Activated CD8-positive, alpha-beta T cell treated with anti-CD3 and anti-CD28 coated beads, Interleukin-2, amount 10 ng/mL, durations not matched to agents 7 days and 5 days (primary cell): ENCODE measurements at places on chromosomes 13 and 19.

DNA sequence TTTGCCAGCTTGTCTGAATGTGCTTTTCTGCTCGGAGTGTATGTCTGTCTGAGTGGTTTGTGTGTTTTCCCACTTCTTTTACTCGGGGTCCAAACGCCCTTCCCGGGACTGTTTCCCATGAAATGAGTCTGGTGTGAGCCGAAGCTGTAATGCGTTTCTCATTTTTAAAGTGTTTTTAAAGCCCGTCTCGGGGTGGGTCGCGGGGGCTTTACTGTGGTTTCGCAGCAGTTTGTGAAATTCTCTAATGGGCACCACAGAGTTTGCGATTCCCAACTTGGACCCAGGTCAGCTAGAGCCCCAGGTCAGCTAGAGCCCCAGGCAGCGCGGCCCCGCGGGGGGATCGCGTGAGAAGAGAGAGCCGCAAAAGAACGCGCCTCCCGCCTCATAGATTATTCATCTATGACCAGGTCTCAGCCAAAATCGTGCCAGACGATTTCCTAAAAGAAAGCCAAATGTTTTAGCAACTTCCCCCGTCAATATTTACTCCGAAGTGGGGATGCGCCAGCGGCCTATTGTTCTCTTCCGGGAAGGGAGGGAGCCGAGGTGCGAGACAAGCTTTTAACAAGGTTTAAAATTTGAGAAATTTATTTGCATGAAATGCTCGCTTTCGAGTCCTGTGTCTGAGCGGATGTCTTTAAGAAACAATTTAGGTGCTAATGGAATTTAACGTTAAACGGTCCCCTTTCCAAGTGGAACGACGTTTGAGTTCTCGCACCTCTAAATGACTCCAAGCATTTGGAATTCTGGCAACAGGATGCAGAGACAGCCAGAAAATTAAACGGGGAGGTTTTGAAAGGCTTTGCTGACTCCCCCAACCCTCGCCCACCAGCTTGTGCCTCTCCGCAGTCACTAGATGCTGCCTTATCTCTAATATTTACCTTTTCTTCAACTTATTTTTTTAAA, 2.2 kb downstream of the ZIC2 start:
- DNase-seq = no peak

DNA sequence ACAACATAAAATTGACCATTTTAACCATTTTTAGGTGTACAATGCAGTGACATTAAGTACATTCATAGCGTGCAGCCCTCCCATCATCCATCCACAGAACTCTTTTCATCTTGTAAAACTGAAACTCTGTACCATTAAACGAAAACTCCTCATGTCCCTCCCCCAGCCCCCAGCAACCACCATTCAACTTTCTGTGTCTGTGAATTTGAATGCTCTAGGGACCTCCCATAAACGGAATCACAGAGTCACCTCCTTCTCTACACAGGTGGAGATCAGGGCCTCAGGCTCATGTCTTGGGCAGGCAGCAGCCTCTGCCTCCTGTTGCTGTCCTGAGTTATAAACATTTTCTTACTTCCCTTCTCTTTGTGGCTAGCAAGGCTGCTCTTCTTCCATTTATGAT, 7.3 kb upstream of the CCNE1 start:
- no peak for DNase-seq

DNA sequence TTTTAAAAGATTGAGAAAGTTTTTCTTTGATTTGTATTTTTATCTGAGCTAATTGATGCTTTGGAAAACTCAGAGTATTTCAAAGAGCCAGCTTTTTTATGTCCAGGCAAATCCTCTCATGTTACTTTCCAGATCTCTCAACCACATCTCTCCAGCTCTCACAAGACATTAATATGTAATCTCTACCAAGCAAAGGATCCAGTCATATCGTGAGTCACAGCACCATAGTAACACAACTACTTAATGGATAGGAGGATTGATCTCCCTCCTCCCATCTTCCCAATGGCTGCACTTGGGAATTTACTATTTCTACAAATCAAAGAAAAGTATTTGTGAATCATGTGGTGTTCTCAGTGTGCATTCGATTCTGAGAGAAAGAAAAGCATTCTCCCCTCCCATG, 63.3 kb downstream of the POU4F1 start:
- no peak for DNase-seq

GRCh38 chr13:71874458-71874857, 7.5 kb upstream of the DACH1 start:
- DNase-seq = no peak

- no peak for DNase-seq
Measured at GRCh38 chr13:85993567-85993966, 194.3 kb upstream of the SLITRK6 start.

- no peak for DNase-seq
Measured at GRCh38 chr19:5507065-5507909, 52.1 kb downstream of the ZNRF4 start.

GRCh38 chr13:102000764-102001163, 401.1 kb downstream of the FGF14 start:
- no peak for DNase-seq

GRCh38 chr19:1028062-1028926, 1.9 kb downstream of the CNN2 start:
- peak; percentile 80 for DNase-seq

GRCh38 chr13:60893801-60894200, 496.8 kb downstream of the TDRD3 start:
- no peak for DNase-seq

GRCh38 chr13:30934803-30935202, 2.3 kb downstream of the TEX26 start:
- no peak for DNase-seq

DNA sequence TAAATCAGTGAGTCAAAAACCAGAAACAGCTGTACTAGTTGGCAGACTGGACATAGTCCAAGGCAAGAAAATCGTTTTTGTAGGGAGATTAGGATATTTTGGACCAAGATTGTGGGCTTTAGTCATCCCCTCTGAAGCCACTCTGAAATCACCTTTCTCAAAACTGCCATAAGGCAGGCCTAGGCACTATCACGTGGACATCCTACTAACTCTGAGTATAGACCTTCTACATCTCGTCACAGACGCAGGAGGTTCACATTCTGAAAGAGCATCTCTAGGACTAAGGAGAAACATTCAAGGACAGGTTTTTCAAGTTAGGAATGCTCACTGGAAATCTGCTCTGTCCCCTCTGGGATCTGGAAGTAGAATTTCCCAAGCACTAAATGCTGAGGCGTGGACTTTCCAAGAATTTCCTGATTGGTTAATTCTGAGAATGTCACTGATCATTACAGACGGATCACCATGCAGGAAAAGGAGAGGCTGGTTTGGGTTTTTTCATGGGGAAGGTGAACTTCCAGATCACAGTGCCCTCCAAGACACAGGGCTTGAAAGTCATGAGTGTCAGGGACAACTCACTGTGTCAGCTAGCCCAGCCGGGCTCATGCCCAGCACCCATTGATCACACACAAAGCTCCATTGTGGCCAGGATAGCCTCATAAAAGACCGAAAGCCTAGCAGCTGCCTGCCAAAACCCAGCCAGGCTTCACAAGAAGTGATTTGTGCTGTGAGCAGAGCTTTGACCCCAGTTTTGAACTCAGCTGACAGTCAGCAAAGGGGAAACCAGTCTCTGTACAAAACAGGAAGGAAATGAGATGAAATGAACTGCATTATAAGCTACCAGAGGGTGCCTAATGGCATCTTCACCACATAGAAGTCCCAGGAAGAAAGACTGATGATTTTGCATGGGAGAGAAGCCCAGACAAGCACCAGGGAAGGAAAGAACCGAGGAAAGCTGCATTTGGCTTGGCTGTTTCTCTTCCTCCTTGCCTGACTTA, 2.7 kb upstream of the RUBCNL start:
- peak; percentile 38 for DNase-seq

DNA sequence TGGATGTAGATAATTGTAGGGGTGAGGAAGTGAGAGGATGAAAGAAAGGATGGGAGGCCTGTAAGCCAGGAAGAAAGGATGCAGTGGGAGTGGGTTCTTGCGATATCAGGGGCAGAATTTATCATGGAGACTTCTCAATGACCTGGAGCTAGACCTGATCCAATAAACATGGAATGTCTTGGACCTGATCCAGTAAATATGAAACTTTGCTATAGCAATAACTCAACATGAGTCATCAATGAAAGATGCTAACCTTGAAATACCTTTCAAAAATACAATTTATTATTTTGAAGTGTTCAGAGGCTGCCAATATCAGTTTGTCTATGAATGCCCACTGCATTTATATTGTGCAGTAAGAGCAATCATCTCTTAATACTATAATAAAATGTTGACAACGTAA, 279.5 kb downstream of the POU4F1 start:
- DNase-seq = no peak

DNA sequence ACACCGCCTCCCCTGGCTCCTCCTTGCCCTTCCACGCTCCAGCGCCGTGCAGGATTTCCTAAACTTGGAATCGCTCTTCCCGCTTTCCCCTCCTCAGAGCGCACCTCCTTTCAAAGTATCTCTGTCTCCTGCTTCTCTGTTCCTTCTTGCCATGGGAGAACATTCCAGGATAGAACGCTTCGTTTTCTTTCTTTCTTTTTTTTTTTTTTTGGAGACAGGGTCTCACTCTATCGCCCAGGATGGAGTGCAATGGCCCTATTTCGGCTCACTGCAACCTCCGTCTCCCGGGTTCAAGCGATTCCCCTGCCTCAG, 574 bp upstream of the XPO4 start:
- DNase-seq = no peak

DNA sequence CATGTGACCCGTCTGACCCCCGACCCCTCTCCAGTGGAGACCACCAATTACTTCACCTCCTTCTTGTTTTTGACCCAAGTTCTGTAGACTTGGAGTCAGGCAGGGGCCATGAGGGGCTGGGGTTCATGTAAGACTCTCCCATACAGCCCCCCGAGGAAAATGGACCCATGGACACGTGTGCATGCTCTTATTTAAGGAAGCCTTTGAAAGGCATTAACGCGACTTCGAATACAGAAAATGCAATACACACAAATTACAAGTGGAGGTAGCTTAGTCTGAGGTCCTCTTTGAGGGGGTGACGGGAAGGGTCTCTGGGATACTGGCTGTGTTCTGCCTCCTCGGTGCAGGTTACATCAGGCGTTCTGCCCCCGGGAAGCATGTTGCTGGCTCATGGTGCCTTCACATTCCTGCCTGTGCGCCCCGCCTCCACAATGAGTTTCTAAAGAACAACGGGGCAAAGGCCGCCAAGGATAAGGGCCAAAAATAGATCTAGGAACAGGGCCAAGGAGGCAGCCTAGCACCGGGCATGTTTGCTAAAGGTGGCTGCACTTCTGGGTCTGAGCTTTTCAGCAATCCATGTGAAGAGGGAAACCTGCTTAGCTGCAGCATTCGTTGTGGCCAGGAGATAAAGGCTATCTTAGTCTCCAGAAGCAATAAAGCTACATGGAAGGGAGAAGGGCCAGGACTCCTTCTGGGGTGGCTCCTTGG, 54.5 kb downstream of the RAB20 start:
- no peak for DNase-seq

DNA sequence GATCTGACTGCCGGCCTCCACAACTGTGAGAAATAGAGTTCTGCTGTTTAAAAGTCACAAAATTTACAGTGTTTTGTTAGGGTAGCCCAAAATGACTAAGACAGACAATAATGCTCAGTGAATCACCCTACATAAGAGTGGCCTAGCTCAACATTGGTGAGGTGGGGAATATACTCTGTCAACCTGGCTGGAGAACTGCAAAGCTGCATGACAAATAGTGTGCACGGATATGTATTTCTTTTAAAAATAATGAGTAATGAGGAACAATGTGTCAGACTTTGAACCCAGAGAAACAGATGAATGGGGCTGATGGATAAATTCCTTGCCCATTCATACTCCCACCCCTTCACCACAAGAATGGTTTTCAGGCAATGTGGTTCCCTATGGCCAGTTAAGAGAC, 372.4 kb downstream of the SUCLA2 start:
- no peak for DNase-seq

DNA sequence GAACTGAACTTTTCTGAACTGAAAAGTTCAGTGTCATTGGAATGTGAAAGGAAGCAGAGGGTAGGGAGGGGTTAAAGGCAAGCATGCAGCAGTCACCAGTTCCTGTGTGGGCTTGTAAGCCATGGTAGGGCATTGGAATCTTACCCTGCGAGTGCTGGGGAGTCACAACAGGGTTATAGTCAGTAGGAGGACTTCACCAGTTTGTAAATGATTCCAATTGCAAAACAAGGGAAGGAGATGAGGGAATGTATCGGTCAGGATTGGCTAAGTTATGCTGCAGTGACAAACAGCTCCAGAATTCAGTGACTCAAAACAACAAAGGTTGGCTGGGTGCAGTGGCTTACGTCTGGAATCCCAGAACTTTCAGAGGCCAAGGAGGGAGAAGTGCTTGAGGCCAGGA, 12.8 kb downstream of the LYPD3 start:
- DNase-seq = no peak

GRCh38 chr13:100433475-100433874, 155.1 kb downstream of the GGACT start:
- no peak for DNase-seq

GRCh38 chr13:93769101-93769500, 542.5 kb downstream of the GPC6 start:
- no peak for DNase-seq

- no peak for DNase-seq
Measured at GRCh38 chr13:90740099-90740498, 607.4 kb upstream of the MIR17HG start.

DNA sequence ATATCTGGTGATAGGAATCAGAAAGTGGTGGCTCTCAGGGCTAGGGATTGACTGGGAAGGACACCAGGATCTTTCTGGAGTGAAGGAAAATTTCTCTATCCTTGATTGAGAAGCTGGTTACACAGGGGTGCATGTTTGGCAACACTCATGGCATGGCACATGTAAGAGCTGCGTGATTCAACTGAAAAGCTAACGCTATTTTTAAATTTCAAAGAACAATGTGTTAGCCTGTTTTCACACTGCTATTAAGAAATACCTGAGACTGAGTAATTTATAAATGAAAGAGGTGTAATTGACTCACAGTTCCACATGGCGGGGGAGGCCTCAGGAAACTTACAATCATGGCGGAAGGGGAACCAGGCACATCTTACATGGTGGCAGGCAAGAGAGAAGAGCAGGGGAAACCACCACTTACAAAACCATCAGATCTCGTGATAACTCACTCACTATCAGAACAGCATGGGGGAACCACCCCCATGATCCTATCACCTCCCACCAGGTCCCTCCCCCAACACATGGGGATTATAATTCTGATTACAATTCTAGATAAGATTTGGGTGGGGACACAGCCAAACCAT, 7.4 kb downstream of the SIGLEC8 start:
- DNase-seq = no peak
